GM23338 (cell line): ENCODE measurements at places on chromosomes 11 and 22. TPM values are rescaled to one million over a fixed set of nuclear protein-coding genes. Genes with fewer than 3 reads are reported as not detected.

The TPCN2 gene
- 14.7 and 15.1 TPM in 2 replicates for total RNA-seq

GRCh38 chr11:131690362-131690761, 319.9 kb downstream of the NTM start:
- DNase-seq, result no peak

The MIF gene
- 800 and 881 TPM in 2 replicates for total RNA-seq

GRCh38 chr11:105553025-105553424, 56.8 kb upstream of the GRIA4 start:
- DNase-seq, result no peak

- DNase-seq, result no peak
These were observed 2.4 kb downstream of the TSGA10IP start for GRCh38 chr11:65947603-65948125.

The TMPRSS5 gene
- 1.8 TPM in 1 of 2 replicates, not detected in the other for total RNA-seq

The KRTAP5-9 gene
- total RNA-seq, result not detected in 2 replicates

DNA sequence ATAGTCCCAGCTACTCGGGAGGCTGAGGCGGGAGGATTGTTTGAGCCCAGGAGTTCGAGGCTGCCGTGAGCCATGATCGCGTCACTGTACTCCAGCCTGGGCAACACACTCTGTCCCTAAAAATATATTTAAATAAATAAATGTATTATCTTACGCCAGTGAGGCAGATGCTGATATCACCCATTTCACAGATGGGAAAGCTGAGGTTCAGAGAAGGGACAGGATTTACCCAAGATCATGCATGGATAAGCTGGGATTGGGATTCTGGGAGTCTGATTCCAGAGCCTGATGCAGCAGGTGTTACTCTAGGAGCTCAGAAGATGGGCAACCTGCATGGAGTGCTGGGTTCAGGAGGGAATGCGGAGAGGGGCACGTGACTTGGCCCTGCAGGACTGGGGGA, 17.8 kb downstream of the SGSM1 start:
- DNase-seq, result no peak

The ZBTB16 gene
- 0.19 and 1.4 TPM in 2 replicates for total RNA-seq

DNA sequence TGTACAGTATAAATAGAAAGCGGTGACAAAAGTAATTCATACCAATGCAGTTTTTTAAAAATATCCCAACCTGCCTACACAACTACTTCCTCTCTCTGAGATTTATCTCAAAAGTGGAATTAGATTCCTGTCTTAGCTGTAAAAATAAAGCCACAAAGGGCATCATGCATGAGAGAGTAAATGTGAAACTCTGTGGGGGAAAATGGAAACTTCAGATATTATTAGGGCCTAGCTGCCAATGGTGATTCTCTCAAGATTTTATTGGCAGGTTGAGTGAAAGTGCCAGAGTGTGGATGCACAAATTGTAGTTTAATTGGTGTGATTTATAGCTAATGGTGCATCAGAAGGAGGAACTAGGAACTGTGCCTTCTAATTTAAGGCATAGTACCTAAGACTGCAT, 356.9 kb upstream of the CCDC90B start:
- no peak for DNase-seq

The LDHAL6A gene
- total RNA-seq, result 0.59 TPM in 1 of 2 replicates, not detected in the other

GRCh38 chr11:4975436-4975835, 19.2 kb upstream of the OR51L1 start:
- DNase-seq, result no peak

DNA sequence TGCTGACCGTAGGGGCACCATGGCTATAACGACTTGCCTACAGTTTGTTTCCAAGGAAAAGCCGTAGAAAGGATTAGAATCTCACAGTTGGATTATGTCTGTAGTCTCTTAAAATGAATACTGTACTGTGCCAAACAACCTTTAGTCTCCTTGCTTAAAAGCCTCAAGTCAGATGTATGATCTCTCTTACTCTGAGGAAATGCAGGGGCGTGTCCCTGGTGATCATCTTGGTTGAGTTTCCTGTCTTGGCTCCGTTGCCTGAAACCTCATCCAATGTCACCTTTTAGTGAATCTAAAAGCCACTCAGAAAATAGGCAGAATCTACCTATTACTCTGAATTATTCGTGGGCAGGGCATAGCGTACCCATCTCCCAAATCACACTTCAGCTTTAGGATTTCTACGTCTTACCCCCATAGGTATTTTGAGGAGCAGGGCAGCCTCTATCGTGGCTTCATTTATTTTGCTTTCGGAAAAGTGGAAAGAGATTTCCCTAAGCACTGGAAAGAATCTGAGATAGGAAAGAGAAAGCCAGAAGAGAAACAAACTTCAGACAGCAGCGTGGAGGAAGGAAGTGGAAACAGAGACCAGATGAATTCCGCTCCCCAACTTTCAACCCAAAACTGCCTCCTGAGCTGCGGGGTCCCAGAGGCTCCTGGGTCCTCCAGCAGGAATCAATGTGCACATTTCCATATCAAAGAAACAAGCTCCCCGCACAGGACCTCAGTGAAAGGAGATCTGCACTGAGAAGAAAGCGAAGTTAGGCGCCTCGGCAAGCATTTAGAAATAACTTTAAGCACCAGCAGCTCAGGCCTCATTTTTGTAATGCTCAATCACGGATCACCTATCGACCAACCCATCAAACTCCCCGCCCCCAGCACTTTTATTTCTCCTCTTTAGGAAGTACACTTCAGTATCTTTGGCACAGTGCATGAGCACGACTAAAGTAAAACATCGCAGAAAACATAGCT, 245.8 kb downstream of the ETS1 start:
- peak; percentile 15 for DNase-seq

The B4GALNT4 gene
- 55.2 and 92.6 TPM in 2 replicates for total RNA-seq

The PHETA2 gene
- total RNA-seq, result 5.9 and 7.6 TPM in 2 replicates

DNA sequence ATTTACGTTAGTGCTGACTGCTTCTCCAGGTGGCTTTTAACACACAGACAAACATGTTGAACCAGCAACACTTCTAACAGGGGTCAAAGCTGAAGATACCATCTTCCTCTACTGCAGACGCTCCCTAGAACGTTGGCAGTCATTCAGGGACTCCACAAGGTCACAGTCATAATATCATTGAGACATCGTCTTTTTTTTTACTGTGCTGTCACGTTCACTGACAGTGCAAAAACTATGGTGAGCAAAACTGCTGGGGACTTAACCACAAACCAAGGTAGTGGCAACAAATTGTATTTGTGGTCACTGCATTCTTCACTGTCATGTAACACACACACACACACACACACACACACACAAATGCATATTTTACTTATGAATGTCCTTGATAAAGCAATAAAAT, 244.9 kb downstream of the CASP12 start:
- DNase-seq, result no peak

The OR51Q1 gene
- total RNA-seq, result not detected in 2 replicates

The MB gene
- total RNA-seq, result not detected in 2 replicates

DNA sequence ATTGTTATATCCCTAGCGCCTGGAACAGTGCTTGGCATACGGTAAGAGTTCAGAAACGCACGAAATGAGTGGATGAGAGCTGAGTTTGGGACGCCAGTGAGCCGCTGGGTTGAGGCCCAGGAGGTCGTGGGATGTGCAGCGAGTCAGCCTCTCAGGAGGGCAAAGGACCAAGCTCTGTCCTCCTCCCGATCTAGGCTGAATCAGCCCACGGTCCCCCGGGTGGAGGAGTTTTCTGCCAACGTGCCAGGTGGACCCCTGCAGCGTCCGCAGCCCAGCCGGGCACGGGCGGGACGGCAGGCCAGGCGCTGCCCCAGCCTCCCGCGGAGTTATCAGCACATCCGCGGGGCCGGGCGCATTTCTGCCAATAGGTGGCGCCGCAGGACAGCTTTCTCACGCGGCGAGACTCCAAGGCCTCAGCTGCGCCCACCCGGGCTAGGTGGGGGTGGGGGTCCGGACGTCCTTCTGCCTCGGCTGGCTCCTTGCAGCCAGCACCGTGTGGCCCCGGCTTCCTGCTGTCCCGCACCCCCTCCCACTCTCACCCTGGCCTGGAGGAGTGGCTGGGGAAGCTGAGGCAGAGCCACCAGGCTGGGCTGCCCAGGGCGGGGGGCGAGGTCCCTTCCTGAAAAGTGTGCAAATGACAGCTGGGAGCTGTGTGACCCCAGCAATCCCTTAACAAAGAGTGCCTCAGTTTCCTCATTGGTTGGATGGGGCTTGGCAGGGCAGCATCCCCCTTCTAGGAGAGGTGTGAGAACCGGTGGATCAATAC, 2.2 kb upstream of the RPS19BP1 start:
- DNase-seq, result peak; percentile 95

GRCh38 chr22:31659246-31659645, 2.8 kb downstream of the PISD start:
- DNase-seq, result no peak

The HIC2 gene
- 28.0 and 34.0 TPM in 2 replicates for total RNA-seq

The YPEL1 gene
- 5.5 and 6.0 TPM in 2 replicates for total RNA-seq

- DNase-seq, result peak; percentile 9
These were observed 166.1 kb upstream of the API5 start for GRCh38 chr11:43145653-43146052.

The PPFIA1 gene
- total RNA-seq, result 62.0 and 66.6 TPM in 2 replicates

- DNase-seq, result no peak
These were observed 16.9 kb upstream of the RELT start for GRCh38 chr11:73359341-73359740.

GRCh38 chr11:92436034-92436920, 211.7 kb downstream of the FAT3 start:
- DNase-seq, result no peak

- DNase-seq, result no peak
These were observed 85.3 kb upstream of the MYO18B start for GRCh38 chr22:25656724-25657123.

DNA sequence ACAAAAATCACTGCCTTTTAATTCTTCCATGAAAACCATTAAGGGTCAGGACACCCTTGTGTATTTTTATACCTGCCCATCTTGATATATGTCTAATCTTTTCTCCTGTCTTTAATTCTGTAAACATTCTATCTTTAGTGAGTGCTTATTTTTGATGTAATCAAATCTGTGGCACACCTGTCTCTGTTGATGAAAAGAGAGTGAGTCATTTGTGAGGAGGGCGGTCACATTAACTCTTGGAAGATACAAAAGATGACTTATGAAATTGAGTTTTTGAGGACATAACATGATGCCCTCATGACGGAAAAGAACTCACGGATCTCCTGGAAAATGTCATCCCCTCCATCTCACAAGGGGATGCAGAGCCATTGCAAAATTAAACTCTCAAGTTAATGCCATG, 206.5 kb upstream of the PGR start:
- DNase-seq, result no peak

DNA sequence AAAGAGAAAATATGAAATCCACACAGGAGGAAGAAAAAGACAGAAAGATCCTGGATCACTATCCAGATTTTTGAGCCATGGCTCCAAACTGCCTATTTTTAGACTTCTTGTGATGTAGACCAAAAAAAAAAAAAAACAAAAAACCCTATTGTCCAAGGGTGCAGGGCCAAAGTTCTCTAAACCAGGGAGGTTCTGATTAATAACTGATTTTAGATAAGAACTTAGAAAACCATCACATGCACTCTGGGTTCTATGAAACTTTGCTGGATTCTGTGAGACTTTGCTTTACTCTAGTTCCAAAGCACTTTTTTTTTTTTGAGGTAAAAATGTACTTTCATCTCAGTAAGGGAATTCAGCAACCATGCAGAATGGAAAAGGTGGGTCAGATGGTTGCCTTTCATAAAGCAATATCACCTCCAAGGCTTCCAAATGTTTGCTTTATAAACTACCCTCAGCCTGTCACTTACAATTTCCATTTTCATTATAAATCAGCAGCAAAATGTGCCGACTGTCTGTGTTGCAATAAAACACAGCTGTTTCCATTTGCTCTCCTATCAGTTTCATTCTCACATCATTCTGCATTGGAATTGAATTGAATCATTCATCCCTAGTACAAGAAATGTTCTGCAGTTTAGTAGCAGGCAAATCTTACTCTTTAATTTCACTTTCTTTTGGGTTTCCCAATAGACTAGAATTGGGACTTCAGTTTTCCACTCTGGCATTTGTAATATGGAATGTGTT, 1584.3 kb upstream of the RAG2 start:
- no peak for DNase-seq

The OR52I1 gene
- total RNA-seq, result not detected in 2 replicates

GRCh38 chr11:84790849-84791427, 836.2 kb downstream of the DLG2 start:
- no peak for DNase-seq

DNA sequence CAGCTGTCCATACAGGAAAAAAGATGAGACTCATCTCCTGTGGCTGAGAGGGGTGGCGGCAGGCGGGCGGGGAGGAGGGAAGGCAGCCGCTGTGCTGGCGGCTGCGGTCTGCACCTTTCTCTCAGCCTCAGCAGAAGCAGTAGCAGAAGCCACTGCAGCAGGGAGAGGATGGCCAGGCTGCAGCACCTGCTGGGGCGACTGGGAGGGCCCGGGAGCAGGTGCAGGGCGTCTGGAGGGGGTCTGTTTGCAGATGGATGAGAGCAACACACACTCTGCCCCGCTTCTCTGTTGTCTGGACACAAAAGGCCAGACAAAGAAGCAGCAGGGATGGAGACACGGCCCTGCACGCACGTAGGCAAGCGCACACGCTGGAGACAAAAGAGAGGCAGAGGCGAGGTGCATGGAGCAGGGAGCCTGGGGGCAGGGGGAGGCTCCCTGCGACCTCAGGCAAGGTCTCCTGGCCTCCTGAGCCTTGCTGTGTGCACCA, 9.3 kb upstream of the MIAT start:
- DNase-seq, result peak; percentile 89

- no peak for DNase-seq
These were observed 65.8 kb downstream of the RASSF10 start for GRCh38 chr11:13074714-13075464.

DNA sequence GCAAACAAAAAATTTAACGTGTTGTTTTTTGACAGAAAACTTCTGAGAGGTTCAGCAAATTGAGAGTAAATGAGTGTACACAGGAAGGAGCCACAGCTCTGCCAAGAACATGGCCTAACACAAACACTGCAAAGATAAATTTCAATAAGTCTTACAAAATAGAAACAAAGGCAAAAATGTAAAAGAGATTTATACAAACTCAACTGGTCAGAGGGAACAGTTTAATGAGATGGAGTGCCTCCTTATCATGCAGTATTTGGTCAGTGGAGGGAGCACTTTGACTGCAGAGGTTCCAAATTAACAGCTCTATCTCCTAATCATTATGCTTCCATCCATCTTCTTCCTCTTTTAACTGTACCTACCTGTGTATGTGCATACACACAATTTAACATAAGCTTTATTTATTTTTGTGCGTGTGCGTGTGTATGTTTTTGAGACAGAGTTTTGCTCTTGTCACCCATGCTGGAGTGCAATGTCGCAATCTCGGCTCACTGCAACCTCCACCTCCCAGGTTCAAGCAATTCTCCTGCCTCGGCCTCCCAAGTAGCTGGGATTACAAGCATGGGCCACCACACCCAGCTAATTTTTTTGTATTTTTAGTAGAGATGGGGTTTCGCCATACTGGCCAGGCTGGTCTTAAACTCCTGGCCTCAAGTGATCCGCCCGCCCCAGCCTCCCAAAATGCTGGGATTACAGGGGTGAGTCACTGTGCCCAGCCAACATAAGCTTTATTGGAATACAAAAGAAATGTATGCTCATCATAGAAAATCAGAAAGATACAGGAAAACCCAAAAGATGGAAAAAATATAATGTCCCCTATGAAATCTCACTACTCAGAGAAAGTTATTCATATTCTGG, 111.9 kb downstream of the MRTFA start:
- DNase-seq, result peak; percentile 40

- peak; percentile 27 for DNase-seq
These were observed 169.1 kb downstream of the NXPE2 start for GRCh38 chr11:114847306-114847975.

GRCh38 chr11:13152736-13153541, 124.7 kb upstream of the BMAL1 start:
- peak; percentile 37 for DNase-seq
